ENCODE measurements at places on chromosomes 1 and 21. TPM values are rescaled to one million over a fixed set of nuclear protein-coding genes. Genes with fewer than 3 reads are reported as not detected.

DNA sequence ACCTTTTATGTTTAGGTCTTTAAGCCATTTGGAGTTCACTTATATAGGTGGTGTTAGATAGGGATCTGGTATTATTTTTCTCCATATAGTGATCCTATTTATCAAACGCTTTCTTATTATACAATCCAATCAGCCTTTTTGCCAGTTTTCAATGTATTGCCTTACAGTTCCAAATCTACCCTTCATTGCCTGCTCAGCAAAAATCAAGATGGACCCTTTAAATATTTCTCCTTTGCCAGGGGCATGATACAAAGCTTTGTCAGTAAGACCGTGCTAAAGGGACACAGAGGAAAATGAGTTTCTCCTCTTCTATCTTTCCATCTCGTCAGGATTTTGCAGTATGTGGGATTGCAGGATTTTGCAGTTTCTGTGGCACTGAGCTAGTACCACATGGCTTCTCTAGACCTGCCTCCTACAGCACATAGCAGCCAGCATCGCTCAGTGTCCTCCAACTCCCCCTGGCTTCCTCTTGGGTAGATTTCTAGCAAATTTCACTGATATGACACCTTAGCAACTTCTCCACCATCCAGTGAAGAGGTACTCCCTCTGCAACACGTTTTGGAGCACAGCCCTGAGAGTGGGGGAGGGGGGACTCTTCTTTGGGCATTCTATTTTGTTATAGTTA, 22.5 kb upstream of the CAP1 start:
- DNase-seq = no peak

DNA sequence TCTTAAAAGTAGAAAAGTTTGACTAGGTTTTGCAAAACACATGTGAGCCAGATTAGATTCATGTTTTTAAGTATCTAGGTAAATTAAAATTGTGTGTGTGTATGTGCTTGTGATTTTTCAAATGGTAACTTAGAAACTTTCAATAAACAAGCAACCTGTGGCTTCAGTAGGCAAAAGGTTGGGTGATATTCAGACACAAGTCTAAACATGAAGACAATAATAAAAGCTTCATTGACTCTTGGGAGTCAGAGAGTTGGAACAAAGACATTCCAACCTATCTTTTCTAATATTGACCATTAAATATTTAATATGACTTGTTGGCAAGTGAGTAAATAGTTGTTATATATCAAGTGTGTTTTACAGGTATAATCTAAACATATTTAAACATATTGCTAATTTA, 1049.6 kb upstream of the ADGRL4 start:
- no peak for DNase-seq

The CHI3L1 gene
- 136 TPM for total RNA-seq

The CFHR4 gene
- not detected for total RNA-seq

DNA sequence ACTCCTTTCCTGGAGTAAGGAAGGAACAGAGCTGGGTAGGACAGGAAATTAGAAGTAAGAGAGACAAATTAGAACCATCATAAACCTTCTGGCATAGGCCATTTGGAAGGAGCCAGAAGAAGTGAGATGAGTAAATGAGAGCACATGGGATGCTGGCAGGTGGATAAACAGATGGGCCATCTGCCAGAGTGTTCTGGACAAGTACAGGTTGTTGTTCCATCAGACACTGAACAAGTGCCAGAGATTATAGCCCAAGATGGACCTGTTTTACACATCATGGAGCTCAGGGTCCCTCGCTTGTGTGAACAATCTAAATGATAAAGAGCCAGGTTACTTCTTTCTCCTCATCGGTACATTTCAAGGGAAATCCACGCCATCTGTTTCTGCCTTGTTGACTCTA, 200.3 kb downstream of the HHIPL2 start:
- DNase-seq = no peak

The PSRC1 gene
- total RNA-seq = 23.3 TPM

GRCh38 chr1:100308777-100309176, 42.8 kb downstream of the RTCA start:
- no peak for DNase-seq

The TM2D1 gene
- 69.1 TPM for total RNA-seq

The FAM78B gene
- not detected for total RNA-seq

DNA sequence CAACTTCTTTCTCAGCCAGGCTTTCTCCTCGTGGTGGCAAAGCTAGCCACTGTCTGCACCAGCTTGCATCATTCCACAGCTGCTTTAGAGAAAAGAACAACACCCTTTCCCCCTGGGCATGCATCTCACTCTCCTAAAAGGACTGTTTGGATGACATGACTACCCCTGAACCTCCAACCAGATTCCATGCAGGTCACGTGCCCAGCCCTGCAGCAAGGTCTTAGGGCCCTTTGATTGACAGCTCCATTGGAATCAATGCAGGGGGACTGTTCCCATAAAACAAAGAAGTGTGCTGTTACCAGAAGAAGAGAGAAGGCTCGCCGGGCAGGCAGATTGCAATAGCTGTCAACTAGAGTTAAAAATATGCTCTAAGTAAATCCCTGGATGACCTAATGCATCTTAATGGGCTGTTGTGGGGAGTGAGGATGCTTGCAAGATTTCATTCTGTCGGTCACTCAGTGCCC, 24.4 kb downstream of the KCNA2 start:
- no peak for DNase-seq

DNA sequence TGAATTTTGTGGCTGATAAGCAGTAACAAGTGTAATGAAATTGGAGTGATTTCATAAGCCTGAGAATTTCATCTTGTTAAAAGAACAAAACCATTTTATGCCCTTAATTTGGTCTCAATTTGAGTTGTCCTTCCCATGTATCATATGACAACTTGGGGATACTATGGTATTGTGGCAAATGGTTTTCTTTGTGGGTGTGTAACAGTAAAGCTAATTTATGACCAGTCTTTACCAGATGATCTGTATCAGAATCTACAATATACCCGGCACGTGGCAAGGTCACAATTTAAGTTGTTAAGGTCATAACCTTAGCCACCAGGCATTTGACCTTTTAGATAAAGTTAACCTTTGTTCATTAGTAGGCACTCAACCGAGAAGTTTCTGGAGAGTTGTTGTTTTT, 9.1 kb downstream of the NFIA start:
- DNase-seq = no peak

GRCh38 chr1:229856009-229856650, 210.9 kb upstream of the GALNT2 start:
- no peak for DNase-seq
